ENCODE measurements at places on chromosomes 2 and 18.
A peak's percentile ranks its signal among the peaks of the same experiment; 100 is the strongest.

GRCh38 chr18:54777118-54777791, 51.0 kb upstream of the RAB27B start:
- no peak overlapping the region for H3K27ac ChIP-seq
- no peak for DNase-seq
- H3K4me3 ChIP-seq = no peak overlapping the region
- no peaks in the 10 kb centered on the region for H3K4me1 ChIP-seq

DNA sequence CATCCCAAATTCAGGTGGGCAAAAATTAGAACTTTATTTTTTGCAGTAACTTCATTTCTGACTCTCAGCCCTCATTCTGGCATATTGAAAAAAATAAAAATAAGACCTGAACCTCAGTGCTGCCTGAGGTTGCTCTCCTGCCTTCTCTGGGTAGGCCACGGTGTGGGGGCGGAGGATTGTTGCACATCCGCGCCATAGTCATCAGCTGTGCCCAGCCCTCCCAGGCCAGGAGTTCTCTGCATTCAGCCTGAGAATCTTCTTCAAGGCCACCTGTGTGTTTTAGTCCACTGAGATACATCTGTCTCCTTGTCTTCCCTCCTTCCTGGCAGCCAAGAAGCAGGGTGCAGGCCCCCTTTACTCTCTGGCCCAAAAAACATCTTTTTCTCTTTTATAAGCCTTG, 94.7 kb downstream of the ARMC9 start:
- H3K27me3 ChIP-seq = no peaks in the 10 kb centered on the region
- no peak overlapping the region for H3K4me3 ChIP-seq
- H3K4me1 ChIP-seq = no peaks in the 10 kb centered on the region
- no peak for DNase-seq

- no peak overlapping the region for H3K27ac ChIP-seq
- no peak for DNase-seq
- no peaks in the 10 kb centered on the region for H3K27me3 ChIP-seq
- H3K36me3 ChIP-seq = no peaks in the 10 kb centered on the region
Measured at GRCh38 chr18:34033968-34034367, 190.7 kb downstream of the NOL4 start.

DNA sequence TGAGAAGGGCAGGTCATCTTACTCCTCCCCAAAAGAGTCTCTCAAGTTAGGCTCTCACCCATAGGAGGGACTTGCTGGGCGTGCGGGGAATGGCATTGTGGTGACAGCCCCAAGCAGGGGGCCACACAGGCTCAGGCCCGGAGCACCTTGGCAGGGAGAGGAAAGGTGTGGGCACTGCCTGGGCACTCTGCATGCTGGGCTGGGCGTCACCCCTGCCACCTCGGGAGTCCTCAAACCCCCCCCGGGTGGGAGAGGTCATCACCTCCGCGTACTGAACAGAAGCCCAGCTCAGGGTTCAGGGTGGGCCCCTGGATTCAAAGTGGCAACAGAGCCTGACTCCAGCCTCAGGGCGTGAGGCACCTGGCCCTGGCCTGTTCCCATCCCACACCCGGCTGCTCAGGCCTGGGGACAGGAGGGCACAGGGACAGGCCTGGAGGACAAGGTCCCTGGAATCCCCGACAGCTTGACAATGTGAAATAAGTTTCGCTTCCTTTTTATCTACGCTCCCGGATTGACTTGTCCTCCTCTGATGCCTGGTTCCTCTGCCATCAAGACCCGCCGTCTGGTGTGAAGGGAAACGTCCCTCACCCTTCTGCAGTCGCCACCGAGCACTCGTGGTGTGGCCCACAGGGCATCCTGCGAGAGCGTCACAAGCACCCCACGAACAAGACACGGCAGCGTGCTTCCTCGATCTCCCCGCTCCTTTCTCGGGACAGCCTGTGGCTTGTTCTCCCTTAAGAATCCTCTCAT, 97.8 kb downstream of the HDAC4 start:
- no peaks in the 10 kb centered on the region for H3K36me3 ChIP-seq
- H3K4me3 ChIP-seq = no peak overlapping the region
- DNase-seq = no peak
- no peak overlapping the region for H3K27ac ChIP-seq
- H3K27me3 ChIP-seq = no peaks in the 10 kb centered on the region

- H3K27me3 ChIP-seq = no peaks in the 10 kb centered on the region
- no peaks in the 10 kb centered on the region for H3K4me1 ChIP-seq
- no peaks in the 10 kb centered on the region for H3K36me3 ChIP-seq
- H3K4me3 ChIP-seq = no peak overlapping the region
- no peak for DNase-seq
- H3K27ac ChIP-seq = peak overlapping the region; percentile 16
Measured at GRCh38 chr18:59885579-59886163, 14.1 kb upstream of the PMAIP1 start.

GRCh38 chr2:241372361-241372992, 16.4 kb downstream of the FARP2 start:
- H3K27ac ChIP-seq = no peak overlapping the region
- DNase-seq = no peak
- no peaks in the 10 kb centered on the region for H3K27me3 ChIP-seq
- no peaks in the 10 kb centered on the region for H3K36me3 ChIP-seq
- H3K4me1 ChIP-seq = no peaks in the 10 kb centered on the region
- no peak overlapping the region for H3K4me3 ChIP-seq

- no peak for DNase-seq
- no peak overlapping the region for H3K27ac ChIP-seq
- H3K36me3 ChIP-seq = no peaks in the 10 kb centered on the region
- no peaks in the 10 kb centered on the region for H3K4me1 ChIP-seq
- no peaks in the 10 kb centered on the region for H3K27me3 ChIP-seq
Measured at GRCh38 chr18:76482971-76483691, 11.9 kb downstream of the ZNF516 start.

GRCh38 chr2:167140767-167141166, 252.5 kb downstream of the XIRP2 start:
- no peaks in the 10 kb centered on the region for H3K36me3 ChIP-seq
- no peaks in the 10 kb centered on the region for H3K4me1 ChIP-seq
- H3K4me3 ChIP-seq = no peak overlapping the region
- H3K27me3 ChIP-seq = no peaks in the 10 kb centered on the region

GRCh38 chr2:9258501-9258900, 51.9 kb downstream of the ASAP2 start:
- no peaks in the 10 kb centered on the region for H3K36me3 ChIP-seq
- DNase-seq = no peak
- H3K27ac ChIP-seq = no peak overlapping the region
- no peak overlapping the region for H3K4me3 ChIP-seq
- H3K4me1 ChIP-seq = no peaks in the 10 kb centered on the region

GRCh38 chr2:100397118-100397860, 20.2 kb downstream of the CHST10 start:
- DNase-seq = no peak
- no peaks in the 10 kb centered on the region for H3K27me3 ChIP-seq
- H3K36me3 ChIP-seq = no peaks in the 10 kb centered on the region

DNA sequence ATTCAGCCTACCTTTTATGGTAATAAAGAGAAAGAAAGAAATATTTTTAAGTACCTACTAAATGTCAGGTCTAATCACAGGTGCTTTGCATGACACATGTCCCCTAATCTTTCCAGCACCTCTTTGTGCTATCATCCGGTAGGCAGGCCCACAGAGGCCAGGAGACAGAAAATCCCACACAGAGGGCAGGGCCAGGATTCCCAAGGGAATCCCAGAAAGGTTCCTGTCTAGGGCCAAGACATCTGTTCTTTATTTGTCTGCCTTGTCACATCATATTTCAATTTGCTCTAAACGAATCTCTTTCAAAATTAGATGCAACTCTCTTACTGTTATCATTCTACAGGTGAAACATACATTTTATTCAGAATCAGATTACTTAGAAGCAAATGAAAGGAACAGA, 676.1 kb upstream of the GYPC start:
- H3K27ac ChIP-seq = no peak overlapping the region
- H3K27me3 ChIP-seq = no peaks in the 10 kb centered on the region
- H3K4me1 ChIP-seq = no peaks in the 10 kb centered on the region
- H3K4me3 ChIP-seq = no peak overlapping the region

DNA sequence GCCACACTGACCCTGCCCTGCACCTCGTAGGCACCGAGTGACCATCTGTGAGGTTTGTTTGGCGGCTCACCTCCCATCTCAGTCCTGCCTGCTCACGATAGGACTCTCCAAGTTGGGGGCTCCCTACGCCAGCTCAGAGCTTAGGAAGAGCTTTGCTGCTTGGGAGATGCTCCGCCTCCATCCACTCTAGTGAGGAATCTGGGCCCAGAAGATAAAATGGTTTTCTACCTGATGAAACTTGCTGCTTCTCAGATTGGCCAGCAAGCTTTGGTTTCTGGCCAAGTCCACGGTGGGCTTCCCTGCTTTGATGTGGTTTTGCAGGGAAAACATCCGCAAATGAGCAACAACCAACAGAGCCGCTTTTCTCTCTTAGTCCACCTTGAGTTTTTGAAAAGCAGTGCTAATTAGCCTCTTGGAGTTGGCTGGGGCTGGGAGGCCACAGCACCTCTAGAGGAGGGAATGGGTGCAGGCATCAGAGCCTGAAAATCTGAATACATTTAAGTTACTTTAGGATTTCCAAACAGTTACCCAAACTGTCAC, 42.2 kb downstream of the THNSL2 start:
- H3K36me3 ChIP-seq = no peaks in the 10 kb centered on the region
- no peaks in the 10 kb centered on the region for H3K27me3 ChIP-seq
- no peaks in the 10 kb centered on the region for H3K4me1 ChIP-seq
- no peak overlapping the region for H3K4me3 ChIP-seq

All from prostate gland (tissue), 2 donors.